ENCODE measurements at places on chromosomes 7 and 10.

DNA sequence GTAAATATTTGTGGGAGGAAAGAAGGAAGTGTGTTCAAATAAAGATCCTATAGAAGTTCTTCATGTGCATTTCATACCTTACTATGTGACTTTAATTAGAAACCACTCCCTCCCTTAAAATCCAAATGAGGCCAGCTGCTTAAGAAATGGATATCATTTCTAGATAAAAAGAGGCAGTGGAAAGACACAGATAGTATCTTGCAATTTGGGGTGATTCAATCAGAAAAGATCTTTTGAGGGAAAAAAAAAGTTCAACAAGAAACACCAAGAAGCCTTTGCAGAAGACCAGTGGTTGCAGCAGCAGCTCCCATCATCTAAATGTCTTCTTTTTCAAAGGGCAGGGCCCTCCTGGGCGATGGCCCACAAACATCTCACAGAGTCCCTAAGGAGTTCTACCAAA is 200.1 kb downstream of the LRRN3 start:
- DNase-seq, result no peak

- DNase-seq, result peak; percentile 22
These were observed 86.5 kb downstream of the OTUD1 start for GRCh38 chr10:23525406-23525805.

DNA sequence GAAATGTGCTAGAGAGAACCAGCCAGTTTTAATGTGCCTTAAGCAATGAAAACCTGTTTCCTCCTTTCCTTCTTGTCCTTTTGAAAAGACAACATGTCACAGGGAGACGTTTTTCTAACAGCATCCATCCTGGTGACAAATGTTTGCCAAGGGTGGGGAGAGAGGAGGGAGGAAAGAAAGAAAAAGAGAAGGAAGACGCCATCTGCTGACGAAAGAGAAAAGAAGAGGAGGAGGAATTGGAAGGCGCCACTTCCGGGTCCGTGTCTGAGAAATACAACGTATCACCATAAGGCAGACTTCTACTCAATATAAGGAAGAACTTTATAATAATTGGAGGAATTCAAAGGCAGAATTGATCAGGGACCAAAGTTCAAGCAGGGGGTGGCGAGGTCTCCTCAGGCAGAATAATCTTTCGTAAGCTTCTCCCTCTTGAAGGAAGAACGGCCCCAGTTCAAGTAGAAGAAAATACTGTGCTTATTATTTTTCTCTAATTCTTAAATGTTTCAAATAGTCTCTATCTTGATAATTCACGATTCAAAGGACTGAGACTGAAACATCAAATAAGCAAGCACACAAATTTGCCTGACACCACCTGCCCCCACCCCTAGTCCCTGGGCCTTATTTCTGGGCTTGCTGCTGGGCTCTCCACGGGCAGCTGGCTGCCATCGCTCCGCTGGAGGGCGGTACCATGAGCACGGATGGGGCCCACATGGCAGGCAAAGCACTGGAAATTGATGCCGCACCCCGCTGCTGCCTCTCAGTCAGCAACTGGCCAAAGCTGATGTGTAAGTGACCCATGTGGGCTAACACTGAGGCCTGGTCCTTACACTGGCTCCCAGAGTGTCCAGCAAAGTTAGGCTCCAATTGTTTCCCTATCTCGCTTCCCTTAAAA is 273.7 kb upstream of the KLF14 start:
- peak; percentile 70 for DNase-seq

DNA sequence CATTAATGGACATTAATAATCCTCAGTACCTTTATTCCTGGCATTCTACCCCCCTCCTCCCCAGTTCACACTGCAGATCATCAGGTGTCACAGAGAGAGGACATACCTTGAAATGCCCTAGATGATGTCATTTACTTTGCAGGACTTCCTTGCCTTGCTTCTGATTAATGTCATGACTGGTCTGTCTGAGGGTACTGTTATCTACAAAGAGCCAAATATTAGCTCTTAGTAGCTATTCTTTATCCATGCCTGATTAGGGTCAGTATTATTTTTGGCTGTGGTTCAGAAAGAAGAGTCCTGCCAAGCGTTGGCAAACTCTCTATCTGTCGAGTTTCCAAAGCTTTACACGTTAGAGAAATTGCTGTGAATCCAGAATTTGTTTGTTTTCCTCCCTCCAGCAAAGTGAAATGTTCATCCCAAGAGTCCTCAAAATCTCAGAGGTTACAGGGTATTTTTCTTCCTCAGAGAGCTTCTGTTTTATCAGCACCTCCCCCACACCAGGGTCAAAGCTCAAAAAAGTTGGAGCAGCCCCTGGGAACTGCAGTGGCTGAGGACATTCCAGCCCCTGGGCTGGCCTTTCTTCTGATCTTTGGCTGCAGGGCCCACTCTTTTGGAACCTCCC is 12.6 kb downstream of the SCD start:
- no peak for DNase-seq

DNA sequence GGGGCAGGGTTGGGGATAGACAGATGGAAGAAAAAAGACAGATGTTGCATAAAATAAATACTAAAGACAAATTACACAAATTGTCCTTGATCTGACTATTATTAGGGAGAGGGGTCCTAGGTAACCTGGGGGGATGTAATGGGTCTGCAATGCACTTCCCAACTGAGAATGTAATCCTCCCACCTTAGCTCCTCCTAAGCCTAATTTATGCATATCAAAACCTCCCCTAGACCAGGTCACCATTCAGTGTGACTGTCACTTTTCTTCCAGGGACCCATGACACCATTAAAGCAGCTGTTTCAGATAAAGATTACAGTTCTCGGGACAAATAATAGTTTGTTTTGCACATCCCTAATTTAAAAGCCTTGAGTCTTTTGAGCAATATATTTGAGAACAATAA is 133.9 kb upstream of the FEZF1 start:
- DNase-seq, result no peak

GRCh38 chr10:84665883-84666463 is 337.6 kb downstream of the CCSER2 start:
- DNase-seq, result no peak

DNA sequence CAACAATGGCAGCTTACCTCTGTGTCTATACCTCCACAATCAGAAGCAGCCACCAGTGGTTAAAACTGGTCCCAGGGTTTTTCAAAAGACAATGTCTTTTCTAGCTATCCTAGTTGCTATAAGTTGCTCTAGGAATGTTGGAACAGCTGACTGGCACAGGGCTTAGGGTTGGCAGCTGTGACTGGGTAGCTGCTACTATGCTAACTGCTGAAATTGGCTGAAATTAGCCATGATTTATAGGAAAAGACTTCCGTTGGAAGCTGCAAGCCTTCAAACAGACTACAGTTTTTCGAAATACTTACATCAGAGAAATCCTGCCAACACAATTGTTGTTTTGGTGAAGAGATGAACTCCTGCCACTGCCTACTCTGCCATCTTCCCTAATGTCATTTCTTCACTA is 102.3 kb downstream of the MKX start:
- DNase-seq, result no peak

DNA sequence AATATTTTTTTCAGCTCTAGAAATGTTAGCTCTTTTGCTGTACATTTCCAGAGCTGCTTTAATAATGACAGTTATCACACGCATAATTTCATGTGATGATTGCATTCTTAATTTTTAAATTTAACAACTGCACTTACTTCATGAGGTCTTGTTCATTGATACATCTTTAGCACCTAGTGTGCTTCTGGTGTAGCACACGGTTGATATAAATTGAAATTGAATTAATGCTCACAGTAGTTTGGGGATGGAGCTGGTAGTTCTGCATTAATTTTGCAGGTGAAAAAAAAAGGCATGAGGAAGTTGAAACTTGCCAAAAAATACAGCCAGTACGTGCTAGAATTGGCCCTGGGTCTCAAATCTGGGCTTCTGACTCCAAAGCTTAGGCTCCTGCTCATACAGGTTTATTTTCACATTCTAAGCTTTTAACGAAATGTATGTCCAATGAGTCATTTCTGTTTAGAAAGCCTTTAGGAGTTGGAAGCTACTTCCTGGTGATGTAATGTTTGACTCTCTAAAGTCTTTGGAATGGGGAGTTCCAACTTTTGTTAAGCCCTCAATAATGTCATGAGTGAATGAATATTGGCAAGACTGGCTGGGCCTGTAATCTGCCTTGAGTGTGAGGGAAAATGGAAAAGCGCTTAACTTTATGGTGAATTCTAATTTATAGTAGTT is 62.5 kb downstream of the DAGLB start:
- no peak for DNase-seq

- no peak for DNase-seq
These were observed 144.8 kb downstream of the MYOF start for GRCh38 chr10:93337309-93337721.

GRCh38 chr7:23074443-23075261 is 30.9 kb upstream of the KLHL7 start:
- DNase-seq, result no peak

GRCh38 chr10:86316990-86317389 is 49.6 kb downstream of the GRID1 start:
- no peak for DNase-seq

GRCh38 chr10:91885362-91886079 is 23.8 kb downstream of the FGFBP3 start:
- no peak for DNase-seq

GRCh38 chr10:15419279-15419874 is 48.3 kb upstream of the FAM171A1 start:
- DNase-seq, result peak; percentile 31

DNA sequence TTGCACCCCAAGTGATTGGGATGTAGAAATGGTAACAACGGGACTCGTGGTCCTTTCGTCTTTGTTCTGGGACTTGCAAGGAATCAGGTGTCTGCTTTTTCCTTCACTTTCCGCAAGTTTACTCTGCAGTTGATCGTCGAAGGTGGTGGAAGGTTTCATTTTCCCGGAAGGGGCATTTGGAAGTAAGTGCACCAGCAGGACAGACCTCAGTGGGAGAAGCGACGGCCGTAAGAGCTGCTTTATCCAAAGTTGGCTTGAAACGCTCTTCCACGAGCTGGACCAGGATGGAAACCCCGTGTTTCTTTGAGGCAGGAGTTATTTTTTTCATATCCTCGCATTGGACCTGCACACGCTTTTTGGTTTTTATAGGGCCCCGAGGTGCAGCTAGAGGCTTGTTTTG is 1.2 kb downstream of the BRI3 start:
- DNase-seq, result no peak

DNA sequence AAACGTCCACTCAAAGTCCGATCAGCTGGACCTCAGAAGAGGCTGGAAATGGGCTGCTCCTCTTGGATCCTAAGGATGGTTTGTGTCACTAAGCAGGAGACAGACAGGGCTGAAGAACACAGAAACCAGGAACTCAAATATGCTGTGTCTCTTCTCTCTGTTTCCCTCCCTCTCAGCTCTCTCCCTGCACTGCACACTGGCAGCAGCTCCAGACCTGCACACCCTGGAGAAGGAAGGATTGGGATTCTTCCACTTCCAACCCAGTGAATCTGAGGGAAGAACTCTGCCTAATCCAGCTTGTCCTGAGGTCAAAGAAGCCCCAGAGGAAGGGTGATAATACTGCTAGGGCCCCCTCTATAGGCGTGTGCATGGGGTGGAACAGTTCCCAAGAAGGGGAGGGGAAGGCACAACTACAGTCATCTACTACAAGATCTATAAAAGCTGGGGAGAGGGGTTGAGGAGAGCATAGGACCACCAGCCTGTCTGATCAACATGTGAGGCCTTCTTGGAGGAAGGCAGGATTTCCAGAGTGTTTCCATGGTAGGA is 22.7 kb upstream of the ZCCHC24 start:
- DNase-seq, result no peak

DNA sequence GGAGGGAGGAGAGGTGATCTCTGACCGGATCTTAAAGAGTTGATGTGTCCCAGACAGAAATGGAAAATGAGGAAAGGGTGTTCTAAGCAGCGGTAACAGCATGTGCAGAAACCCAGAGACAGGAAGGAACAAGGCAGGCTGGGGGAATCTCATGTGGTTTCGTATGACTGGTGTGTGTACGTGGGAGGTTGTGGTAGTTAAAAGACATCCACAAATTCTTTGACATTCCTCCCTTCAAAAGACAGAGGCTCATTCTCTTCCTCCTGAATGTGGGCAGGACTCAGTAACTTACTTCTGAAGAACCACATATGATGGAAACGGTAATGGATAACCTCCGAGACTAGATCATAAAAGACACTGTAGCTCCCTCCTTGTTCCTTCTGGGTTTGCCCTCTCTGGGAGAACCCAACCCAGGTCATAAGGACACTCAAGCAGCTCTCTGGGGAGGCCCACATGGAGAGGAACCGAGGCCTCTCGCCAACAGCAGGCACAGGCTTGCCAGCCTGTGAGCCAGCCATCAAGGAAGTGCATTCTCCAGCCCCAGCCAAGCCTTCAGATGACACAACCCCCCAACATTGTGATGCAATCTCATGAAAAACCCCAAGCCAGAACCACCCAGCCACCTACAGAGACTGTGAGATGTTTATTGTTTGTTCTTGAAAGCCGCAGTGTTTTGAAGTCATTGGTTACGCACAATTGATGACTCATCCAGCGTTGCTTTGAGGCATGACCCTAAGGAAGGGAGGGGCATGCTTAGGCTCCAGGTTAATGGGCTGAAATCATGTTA is 116.0 kb downstream of the SLIT1 start:
- peak; percentile 11 for DNase-seq

GRCh38 chr10:71713135-71714030 is 6.2 kb downstream of the C10orf105 start:
- peak; percentile 40 for DNase-seq

GRCh38 chr10:31611161-31611560 is 292.1 kb downstream of the ZEB1 start:
- DNase-seq, result no peak

DNA sequence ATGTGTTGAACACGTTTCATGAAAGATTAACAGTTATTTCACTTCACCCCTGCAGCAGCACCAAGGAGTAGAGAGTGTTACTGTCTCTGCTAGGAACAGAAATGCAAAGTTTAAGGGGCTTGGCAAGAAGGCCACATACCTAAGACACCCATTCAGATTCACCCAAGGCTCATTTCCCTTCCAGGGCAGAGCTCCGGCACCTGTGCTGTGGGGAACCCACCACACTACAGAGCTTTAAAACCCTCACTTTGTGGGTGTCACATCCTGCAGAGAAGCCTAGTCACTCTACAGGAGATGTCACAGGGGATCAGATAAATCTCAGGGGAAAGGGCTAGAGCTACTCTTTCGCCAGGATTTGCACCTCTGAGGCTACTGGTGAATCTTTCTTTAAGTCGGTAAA is 176.1 kb upstream of the KLF6 start:
- DNase-seq, result peak; percentile 35

GRCh38 chr10:30820261-30820991 is 190.9 kb upstream of the LYZL2 start:
- no peak for DNase-seq

DNA sequence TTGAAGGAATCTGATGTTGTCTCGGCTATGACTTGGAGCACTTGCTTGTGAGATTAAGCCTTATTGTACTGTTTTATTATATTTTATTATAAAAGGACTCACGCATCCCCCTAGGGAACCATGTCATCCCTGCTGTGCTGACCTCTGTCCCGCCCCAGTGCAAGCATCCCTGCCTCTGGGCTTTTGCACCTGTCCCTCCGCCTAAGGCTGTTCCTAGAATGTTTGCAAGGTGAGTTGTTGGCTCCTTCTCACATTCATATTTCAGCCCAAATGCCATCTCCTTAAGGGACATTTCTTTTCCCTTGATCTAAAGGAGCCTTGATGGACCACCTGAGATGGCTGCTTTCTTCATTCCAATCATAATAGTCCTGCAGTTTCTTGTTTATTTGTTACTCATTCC is 236.9 kb upstream of the IGFBP3 start:
- DNase-seq, result no peak

Data from stimulated activated CD4-positive, alpha-beta T cell treated with anti-CD3 and anti-CD28 coated beads, Interleukin-4, amount 100 ng/mL, for 24 hours (primary cell).